ENCODE measurements at places on chromosomes 16 and 17.
A peak's percentile ranks its signal among the peaks of the same experiment; 100 is the strongest.

DNA sequence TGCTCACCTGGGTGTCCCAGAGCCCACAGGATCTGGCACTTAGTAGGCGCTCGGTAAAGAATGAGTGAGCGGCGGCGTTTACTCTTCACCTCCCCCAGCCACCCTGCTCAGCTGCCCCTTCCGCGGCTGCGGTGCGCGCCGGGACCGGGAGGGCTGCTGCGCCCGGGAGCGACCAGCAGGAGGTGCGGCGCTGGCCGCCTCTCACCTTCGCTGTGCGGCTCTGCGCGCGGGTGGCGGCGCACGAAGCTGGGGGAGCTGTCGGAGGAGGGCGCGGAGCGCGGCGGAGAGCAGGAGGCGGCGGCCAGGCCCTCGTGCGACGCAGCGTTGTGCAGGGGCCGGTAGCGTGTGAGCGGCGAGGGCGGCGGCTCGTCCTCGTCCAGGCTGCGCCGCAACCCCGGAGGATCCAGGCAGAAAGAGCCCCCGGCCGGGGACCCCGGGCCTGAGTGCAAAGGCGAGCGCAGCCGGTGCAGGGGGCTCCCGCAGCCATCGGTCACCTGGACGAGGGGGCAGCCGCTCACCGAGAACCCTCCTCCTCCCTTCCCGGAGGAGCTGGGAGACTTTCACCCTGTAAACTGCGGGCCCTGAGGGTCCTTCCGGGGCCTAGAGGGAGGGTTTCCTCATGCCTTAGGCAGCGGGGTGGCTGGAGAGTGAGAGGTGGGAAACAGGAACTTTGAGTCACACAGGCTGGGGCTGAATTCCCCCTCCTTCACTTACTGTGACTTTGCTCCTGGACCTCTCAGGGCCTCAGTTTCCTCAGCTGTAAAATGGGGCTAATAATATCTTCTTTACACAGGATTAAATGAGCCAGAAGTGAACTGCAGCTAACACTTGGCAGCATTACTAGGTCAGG is 12.5 kb downstream of the SAMD14 start:
- peak; percentile 74 for DNase-seq

GRCh38 chr17:74135391-74136167 is 67.9 kb upstream of the RPL38 start:
- no peak for DNase-seq

- no peak for DNase-seq
Measured at GRCh38 chr16:2148714-2149629, 547 bp downstream of the RAB26 start.

DNA sequence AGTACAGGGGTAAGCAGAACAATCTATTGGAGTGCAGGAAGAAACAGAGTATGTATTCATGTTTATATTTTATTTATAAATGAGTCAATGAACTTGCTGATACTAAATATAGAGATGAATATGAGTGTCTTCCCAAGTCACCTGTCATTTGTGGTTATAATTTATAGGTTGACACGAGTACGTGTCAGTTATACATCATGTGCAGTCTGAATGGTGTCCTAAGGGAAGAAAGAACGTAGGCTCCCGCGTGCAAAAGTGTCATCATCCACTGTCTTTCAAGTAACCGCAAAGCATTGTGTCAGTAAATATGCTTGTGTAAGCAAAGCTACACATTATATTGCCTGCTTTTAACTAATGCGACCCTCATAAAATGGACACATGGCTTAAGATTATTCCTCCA is 786.1 kb downstream of the KCNJ2 start:
- DNase-seq, result no peak

DNA sequence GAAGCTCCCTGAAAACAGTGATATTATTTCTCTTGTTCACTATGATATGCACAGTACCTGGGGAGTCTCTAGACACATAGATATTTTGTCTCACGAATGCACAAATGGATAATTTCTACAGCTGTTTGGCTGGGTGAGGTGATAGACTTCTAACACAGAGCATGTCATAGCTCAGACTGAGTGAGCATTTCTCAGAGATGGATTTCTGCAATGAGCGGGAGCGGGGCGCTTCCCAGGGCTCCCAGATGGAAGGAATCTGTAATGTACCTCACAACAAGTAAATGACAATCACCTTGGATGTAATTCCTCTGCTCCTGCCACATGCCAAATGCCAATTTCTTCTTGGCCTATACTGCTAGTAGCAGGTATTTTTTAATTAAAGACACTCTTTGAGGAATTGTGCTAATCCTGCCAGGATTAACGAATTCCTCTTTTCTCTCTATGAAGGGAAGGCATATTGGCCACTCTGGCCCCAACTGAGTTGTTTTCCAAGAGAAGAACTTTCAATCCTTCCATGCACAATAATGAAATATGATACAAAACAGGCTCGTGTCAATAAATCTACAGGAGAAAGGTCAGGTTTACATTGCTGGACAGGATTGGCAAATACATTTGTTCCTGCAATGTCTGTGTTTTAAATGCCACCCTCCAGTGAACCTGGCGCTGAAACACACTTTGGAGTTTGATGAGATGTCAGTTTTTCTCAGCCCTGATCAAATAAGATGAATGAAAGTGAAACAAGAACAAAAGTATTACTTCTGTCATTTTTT is 185.3 kb downstream of the CBLN1 start:
- DNase-seq, result no peak

- DNase-seq, result no peak
Measured at GRCh38 chr16:82167670-82168069, 2.4 kb downstream of the MPHOSPH6 start.

GRCh38 chr16:77289331-77289809 is 90.2 kb downstream of the SYCE1L start:
- peak; percentile 93 for DNase-seq

GRCh38 chr17:57677858-57678257 is 67.2 kb downstream of the CCDC182 start:
- no peak for DNase-seq

- DNase-seq, result no peak
Measured at GRCh38 chr16:17343728-17344127, 127.0 kb downstream of the XYLT1 start.

- peak; percentile 77 for DNase-seq
Measured at GRCh38 chr17:60077672-60078519, 825 bp downstream of the HEATR6 start.

GRCh38 chr17:19305256-19305655 is 57.3 kb downstream of the B9D1 start:
- no peak for DNase-seq

DNA sequence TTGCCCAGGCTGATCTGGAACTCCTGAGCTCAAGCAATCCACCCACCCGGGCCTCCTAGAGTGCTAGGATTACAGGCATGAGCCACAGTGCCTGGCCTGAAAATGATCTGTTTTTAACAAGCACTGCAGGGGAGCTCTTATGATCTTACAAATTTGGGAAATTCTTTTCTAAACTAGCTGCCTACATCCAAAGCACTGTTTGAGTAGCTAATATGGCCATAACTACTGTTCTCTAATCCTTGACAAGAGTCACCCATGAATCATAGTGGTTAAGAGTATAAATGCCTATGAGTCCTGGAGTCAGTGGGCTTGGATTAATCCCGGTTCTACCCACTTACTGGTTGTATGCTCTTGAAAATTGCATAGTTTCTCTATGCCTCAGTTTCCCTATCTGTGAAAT is 1.4 kb upstream of the CPPED1 start:
- no peak for DNase-seq

DNA sequence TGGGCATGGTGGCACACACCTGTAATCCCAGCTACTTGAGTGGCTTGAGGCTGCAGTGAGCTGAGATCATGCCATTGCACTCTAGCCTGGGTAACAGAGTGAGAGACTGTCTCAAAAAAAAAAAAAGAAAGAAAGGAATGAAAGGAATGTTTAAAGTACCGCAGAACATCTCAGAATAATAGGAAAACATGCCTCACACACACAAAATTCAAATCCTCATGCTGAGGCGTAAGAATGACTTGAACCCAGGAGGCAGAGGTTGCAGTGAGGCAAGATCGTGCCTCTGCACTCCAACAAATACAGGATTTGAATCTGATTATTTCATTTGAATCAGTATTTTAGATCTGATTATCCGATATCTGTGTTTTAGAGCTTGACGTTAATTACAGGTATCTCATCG is 21.3 kb upstream of the GAA start:
- no peak for DNase-seq

DNA sequence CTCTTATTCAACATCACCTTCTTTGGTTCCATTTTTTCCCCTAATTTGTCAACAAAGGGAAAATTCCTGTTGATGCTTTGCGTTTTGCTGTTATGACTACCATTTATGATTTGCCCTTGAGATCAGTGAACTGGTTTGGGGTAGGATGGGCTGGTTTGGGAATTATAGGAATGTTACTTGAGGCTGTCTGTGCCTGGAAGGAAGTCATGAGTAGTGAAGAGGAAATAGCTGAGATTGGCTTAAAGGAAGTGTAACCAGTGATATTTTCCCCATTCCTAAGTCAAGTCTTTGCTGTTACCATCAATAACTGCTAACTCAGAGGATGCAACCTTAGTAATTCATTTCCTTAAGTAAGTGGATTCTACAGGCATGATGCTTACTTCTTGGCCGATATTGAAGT is 179.2 kb downstream of the MAP2K6 start:
- DNase-seq, result no peak

DNA sequence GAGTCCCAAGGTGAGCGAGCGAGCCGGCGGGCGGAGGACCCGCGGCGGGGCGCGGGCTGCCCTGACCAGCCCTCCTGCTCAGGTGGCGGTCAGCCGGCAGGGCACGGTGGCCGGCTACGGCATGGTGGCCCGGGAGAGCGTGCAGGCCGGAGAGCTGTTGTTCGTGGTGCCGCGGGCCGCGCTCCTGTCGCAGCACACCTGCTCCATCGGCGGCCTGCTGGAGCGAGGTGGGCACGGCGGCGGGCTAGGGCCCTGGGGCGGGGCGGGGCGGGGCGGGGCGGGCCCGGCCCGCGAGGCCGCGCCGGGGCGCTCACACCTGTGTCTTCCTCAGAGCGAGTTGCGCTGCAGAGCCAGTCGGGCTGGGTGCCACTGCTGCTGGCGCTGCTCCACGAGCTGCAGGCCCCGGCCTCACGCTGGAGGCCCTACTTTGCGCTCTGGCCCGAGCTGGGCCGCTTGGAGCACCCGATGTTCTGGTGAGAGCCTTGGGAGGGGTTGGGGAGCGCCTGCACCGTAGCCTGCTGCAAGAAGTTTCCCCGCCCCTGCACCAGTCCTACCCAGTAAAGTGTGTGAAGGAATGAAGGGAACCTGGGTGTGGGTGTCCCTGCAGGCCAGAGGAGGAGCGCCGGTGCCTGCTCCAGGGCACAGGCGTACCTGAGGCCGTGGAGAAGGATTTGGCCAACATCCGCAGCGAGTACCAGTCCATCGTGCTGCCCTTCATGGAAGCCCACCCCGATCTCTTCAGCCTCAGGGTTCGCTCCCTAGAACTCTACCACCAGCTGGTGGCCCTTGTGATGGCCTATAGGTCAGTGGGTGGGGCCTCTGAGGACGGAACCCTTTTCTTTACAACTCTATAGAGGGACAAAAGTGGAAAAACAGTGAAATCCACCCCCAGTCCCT is 802 bp downstream of the SETD6 start:
- DNase-seq, result no peak

GRCh38 chr17:81231121-81231645 is 7.7 kb downstream of the TEPSIN start:
- DNase-seq, result no peak

- DNase-seq, result no peak
Measured at GRCh38 chr16:14400285-14400977, 229.6 kb downstream of the PARN start.

DNA sequence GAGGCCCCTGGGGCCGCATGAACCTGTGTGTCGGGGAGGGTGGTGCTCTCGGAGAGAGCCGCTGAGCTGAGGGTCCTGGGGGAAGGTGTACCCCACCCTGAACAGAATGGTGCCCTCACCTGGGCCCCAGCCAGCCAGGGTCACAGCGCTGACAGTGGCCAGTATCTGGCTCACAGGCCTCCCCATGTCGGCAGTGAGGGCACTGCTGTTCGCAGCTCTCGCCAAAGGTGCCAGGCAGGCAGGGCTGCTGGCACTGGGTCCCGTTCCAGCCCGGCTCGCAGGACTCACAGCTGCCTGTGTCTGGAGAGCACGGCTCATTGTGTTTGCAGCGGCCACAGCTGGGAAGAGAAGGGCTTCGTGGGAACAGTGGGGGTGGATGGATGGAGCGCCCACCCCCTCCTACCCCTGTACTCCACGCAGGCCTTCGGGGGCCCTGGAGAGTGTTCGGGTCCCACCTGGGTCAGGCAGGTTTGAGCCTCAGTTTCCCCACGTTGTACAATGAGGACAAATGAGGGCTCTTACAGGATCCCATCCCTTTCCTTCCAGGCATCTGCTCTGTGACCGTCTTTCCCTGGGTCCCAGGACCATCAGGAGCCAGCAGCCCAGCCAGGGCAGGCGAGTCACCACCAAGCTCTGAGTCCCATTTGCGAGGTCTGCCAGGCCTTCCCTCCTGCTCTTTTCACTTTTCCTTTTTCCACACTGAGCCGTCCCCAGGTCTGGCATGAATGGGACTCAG is 5.0 kb downstream of the SCARF1 start:
- DNase-seq, result no peak

DNA sequence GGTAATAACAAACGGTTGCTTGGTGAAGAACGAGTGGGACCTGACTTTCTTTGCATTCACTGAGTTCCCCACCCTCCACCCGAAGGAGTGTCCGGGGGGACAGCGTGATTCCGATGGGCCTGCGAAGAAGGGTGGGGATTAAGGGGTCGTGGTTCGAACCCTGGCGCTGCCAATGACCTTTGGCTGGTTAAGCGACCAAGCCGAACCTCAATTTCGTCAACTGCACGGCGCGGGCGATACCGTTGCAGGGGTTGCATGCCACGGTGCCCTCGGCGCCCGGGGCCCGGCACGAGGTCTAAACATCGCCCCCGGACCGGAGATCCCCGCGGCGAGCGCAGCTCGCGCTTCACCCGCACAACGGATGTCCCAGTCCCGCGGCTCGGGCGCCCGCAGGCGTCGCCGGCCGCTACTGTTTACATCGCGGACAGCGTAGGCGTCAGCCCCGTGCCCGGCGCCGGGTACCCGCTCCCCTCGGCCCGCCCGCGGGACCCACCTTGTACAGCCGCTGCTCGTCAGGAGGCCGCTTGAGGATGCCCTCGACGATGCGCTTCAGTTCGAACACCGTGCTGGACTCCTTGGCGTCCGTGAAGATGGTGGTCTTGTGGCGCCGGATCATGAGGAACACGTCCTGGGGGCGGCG is 460 bp downstream of the ELOB start:
- peak; percentile 31 for DNase-seq

- DNase-seq, result no peak
Measured at GRCh38 chr16:80250381-80250780, 290.4 kb upstream of the DYNLRB2 start.

GRCh38 chr16:86050591-86051367 is 151.8 kb downstream of the IRF8 start:
- DNase-seq, result no peak

DNA sequence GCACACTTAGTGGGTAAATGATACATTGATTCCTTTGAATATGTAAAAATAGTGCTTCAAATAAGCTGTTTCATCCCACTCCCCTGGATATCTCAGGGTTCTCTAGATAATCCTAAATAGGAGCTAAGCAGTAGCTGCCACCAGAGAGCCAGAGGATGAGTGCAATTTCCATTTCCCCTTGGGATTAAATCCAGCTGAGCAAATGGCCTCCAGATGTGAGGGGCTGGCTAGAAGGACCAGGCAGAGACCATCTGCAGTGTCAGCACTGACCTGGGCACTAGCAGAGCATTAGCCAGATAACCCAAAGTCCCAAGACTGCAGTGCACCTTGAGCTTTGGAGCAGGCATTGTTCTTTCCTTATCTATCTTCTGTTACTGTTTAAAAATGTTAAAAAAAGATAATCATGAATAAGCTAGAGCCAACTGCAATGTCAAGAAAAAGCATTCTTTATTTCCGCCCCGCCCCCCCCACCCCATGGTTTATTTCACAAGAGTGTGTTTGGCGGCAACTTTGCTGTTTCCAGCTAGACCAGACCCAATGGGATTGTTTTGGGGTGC is 19.5 kb downstream of the GPR179 start:
- no peak for DNase-seq
